Cerebellum (tissue), 4 donors: ENCODE measurements at places on chromosomes 13 and 19. TPM values are rescaled to one million over a fixed set of nuclear protein-coding genes. Genes with fewer than 3 reads are reported as not detected.

SMIM44 gene
- not detected for total RNA-seq

FCGBP gene
- total RNA-seq, result 5.8 TPM

ZFP14 gene
- 35.7 TPM for total RNA-seq

TPM4 gene
- total RNA-seq, result 92.0 TPM

SLC1A6 gene
- total RNA-seq, result 156 TPM

DENND1C gene
- total RNA-seq, result 0.18 TPM

SUGT1 gene
- total RNA-seq, result 59.7 TPM

FLT3 gene
- 5.4 TPM for total RNA-seq

TLE5 gene
- 92.0 TPM for total RNA-seq

PSPC1 gene
- total RNA-seq, result 124 TPM

HCST gene
- total RNA-seq, result not detected

DNA sequence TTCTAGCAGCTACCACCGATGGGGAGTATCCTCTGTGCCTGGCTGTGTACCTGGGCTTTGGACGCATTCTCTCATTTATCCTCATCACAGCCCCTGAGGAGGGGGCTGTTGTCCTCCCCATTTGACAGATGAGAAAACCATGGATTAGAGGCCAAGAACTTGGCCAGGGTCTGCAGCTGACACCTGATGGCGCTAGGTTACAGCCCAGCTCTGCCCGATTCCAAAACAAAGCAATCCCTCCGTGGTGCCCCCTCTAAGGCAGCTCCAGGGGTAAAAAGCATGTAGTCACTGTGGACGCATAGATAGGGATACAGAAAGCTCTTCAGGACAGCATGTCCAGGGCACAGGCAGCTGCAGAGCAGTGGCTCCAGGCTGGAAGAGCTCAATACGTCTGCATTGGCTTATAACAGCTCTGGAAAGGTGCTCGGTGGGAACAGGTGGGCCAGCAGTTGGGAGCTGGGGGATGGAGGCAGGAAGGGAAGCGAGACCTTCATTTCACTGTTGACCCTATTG, 35.4 kb upstream of the UQCRFS1 start:
- no peak for DNase-seq

GRCh38 chr19:6767357-6768235, at the start of gene SH2D3A:
Gene SH2D3A, minus strand, starts transcription at chr19:6767435. Its CDS starts 3,687 bp downstream, at chr19:6763748.
- no peak for DNase-seq

DNA sequence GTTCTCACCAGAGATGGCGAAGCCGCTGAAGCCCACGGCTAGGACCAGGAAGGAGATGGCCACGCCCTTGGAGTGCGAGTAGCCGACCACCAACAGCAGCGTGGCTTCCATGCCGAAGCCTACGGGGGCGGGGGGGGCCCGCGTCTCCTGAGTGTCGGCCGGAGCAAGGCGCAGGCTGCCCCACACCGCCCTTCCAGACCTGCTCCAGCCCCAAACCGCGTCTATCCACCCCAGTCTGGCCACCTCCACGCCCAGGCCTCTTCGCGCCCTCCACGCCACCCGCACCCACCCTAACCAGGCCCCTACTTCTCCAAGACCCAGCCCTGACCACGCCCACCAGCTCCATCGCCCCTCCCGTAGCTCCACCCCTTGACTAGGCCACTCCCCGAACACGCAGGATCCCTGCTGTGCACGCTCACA, 6.2 kb downstream of the GFY start:
- no peak for DNase-seq

DNA sequence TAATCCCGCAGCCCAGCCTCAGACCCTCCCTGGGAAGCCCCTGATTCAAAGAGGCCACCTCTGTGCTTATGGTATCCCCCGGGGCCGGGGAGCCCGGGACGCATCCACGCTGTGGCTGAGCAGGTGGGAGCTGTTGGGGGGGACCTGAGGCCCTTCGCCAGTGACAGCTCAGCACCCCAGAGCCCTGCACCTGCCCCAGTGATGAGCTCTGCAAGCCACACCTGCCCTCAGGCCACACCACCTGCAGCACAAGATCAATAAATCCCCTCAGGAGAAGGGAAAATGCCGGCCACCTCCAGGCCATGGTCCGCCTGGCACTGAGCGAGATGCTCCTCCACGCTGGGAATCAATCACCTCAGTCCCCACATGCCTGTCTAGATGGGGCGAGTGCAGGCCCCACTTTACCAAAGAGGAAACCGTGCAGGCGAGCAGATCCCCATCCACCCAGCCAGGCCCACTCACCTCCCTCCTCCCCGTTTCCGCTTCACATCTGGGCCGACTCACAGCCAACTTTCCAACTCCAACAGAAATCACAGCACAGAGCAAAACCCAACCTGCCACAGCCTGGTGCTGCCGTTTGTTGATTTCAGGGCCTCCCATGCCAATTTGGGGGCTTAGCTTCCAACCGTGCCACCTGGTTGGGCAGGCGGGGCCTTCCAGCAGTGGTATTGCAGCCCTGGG, 12.8 kb downstream of the MOB3A start:
- DNase-seq, result no peak

DNA sequence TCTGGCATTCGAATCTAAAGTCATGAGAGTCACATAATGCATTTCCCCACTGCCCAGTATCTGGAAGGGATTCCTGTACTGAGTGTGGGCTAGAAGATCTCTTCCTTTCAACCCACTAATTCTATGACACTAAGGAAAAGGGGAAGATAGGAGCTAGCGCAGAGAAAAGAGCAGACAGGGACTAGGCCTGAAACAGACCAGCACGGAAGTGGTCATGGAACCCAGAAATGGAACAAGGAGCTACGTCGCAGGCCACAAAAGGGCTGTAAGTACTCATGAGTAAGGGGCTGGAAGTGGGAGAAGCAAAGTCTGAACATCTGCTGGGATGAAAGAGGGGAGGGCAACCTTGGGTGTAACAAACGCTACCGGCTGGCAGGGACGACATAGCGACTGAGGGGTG, 8.6 kb downstream of the ABCC4 start:
- no peak for DNase-seq

DNA sequence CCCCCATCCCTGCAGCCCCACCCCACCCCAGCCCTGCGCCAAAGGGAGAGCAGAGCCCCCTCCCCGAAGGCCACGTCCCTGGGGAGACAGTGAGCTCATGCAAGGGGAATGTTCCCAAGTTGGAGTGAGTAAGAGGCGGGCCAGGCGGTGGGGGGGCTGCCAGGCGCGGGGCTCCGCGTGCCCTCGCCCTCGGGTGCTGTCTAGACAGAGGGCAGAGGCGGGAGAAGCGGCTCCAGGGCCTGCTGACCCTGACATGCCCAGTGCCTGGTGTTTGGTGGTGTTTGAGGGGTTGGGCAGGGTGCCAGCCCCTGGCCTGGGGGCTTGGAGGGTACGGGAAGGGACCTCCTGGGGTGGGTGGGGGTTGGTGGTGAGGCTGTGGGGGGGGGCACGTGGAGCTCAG, 1.0 kb downstream of the FSTL3 start:
- no peak for DNase-seq

- DNase-seq, result no peak
Observed at GRCh38 chr13:107942030-107942617, 273.2 kb downstream of the LIG4 start.

DNA sequence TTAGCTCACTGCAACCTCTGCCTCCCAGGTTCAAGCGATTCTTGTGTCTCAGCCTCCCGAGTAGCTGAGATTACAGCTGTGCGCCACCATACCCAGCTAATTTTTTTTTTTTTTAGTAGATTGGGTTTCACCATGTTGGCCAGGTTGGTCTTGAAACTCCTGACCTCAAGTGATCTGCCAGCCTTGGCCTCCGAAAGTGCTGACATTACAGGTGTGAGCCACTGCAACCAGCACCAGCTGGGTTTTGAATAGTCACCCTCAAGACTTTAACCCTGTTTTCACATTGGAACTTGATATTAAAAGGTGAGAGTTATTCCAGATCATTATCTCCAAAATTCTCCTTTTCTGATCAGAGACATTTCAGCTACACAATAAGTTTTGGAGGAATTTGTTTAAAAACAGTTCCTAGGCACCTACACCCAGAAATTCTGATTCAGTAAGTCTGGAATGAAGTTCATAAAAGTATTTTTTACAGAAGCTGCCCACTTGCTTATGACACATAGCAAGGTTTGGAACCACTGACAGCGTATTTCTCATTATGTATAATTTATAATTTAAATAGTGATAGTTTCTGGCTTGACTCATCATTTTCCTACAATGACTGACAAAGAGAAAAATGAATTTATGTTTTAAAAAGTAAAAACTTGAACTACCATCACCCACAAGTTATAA, 417.3 kb downstream of the DIAPH3 start:
- DNase-seq, result no peak

- no peak for DNase-seq
Observed at GRCh38 chr19:48713041-48713863, 6.3 kb downstream of the MAMSTR start.

- no peak for DNase-seq
Observed at GRCh38 chr13:75395066-75395465, 86.9 kb downstream of the TBC1D4 start.

DNA sequence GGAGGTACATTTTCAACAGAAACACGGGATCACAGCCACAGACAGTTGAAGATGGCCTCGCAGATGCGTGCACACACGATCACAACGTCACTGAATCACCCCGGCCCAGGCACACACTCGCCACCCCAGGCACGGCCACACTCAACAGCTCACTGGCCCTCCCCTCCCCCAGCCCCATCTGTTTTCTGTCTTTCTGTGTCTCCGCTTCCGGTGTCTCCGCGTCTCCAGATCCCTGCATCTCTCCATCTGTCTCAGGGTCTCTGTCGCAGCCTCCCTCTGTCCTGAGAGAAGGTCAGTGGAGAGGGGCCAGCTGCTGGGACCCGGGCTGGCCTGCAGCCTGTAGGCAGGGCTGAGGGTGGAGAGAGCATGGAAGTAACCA, 3.8 kb upstream of the ATP1A3 start:
- peak; percentile 32 for DNase-seq

- DNase-seq, result no peak
Observed at GRCh38 chr19:11273296-11273695, 11.0 kb upstream of the DOCK6 start.

GRCh38 chr13:88456151-88456550, 785.0 kb downstream of the SLITRK5 start:
- no peak for DNase-seq

- DNase-seq, result no peak
Observed at GRCh38 chr13:54373211-54373610, 1344.6 kb downstream of the OLFM4 start.

DNA sequence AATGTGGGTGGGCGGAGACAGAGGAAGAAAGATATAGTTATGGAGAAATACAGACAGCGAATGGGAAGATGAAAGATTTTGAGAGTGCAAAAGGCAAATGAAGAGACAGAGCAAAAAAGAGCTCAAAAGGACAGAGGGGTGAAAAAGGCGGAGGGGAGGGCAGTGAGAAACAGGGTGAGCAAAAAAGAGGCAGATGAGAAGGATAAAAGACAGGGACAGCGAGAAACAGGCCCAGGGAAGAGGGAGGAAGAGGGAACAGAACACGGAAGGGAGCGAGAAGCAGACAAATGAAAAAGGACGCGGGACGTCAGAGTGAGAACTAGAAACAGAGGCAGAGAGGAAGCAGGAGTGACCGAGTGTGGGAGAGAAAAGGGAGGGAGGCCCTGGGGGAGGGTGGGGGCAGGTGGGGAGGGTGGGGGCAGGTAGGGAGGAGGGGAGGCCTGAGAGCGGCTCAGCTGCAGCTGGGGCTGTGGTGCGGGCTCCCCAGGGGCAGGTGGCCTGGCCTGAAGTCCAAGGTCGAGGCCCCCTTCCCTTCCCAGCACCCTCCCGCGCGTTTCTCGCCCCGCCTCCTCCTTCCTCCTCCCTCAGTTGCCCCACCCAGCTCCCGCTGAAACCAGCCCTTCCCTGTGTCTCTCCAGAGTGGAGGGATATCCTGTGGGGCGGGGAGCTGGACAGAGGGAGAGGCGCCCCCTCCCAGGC, 2.9 kb downstream of the KLK1 start:
- DNase-seq, result no peak

- DNase-seq, result no peak
Observed at GRCh38 chr13:111516712-111517640, 196.5 kb downstream of the TEX29 start.

DNA sequence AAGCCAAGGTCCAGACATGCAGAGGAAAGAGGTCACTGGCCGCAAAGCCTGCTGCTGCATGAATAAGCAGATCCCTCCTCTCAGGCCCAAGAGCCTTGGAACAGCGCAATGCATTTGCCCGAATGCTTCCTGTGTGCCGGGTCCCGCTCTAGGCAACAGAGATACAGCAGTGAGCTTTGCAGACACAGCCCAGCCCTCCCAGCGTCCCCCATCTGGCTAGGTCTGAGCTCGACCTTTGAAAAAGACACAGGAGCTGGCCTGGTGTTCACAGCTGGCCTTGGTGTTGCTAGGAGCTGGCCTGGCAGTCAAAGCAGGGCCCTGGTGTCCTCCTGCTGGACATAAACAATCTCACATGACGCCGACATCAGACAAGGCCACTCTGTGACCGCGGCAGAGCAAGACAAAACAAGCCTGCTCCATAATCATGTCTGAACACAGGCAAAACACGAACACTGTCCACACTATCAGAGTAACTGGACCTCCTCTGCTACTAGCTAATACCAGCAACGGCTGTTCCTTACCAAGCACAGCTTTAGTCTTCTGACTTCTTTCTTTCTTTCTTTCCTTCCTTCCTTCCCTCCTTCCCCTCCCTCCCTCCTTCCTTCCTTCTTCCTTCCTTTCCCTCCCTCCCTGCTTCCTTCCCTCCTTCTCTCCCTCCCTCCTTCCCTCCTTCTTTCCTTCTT, 5.7 kb upstream of the PEX11G start:
- no peak for DNase-seq

DNA sequence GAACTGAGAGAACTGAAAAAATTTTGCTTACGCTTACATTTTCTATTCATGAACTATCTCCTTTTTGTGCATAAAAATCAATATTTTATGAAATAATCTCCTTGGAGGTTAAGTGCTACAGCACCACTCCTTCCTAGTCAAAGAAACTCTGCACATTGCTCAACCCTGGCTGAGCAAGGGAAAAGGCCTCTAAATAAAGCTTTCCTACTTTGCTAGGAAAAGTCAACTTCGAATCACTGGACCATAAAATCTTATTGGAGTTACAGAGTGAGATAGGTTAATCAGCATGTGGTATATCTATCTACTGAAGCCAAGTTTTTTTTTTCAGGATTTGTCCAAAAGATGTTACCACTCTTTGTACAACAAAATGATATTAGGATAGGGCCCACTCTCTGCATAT, 57.5 kb upstream of the HMGB1 start:
- DNase-seq, result no peak

GRCh38 chr13:32829269-32829668, 187.0 kb upstream of the KL start:
- DNase-seq, result no peak

DNA sequence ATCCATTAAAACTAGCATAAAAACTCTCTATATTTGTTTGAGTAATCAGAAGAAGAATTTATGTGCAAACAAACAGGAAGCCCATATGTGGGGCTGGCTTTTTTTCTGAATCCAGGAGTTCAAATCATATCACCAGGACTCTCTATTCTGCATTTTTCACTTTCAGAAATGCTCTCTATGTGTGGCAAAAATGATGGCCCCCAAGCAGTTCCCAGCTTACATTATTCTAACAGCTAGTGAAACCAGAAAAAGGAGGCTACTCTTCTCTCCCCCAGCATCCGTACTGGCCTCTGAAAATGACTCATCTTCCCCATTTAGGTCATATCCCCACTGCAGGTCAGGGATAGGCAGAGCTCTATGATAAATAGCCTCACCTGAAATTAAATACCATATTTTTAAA, 20.4 kb downstream of the RBM26 start:
- no peak for DNase-seq

- DNase-seq, result no peak
Observed at GRCh38 chr13:94776956-94777355, 64.6 kb upstream of the SOX21 start.
